ENCODE measurements at places on chromosomes 11 and 22. TPM values are rescaled to one million over a fixed set of nuclear protein-coding genes. Genes with fewer than 3 reads are reported as not detected.
A peak's percentile ranks its signal among the peaks of the same experiment; 100 is the strongest.

GRCh38 chr11:25860677-25861450 lies 471.1 kb upstream of the ANO3 start:
- DNase-seq: no peak

- peak; percentile 56 for DNase-seq
Observed at GRCh38 chr22:24402460-24403192, 24.8 kb upstream of the ADORA2A start.

KDM2A gene
- 135 TPM for total RNA-seq

DNA sequence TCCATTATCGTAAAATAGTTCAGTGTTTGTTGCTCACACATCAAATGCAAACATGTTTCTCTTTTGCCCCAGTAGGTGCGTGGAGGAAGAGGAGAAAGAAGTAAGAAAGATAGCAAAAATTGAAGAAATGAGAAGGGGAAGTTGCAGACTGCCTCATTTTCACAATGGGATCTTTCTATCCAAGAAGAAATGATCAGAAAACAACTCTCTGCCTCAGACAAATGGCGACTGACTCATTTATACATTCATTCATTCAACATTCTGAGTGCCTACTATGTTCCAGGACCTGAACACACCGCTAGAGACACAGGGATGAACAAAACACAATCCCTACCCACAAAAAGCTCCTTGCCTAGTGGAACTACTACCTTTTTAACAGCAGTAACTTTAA lies 367 bp downstream of the HPS5 start:
- no peak for DNase-seq

OR8B8 gene
- total RNA-seq: not detected

DNA sequence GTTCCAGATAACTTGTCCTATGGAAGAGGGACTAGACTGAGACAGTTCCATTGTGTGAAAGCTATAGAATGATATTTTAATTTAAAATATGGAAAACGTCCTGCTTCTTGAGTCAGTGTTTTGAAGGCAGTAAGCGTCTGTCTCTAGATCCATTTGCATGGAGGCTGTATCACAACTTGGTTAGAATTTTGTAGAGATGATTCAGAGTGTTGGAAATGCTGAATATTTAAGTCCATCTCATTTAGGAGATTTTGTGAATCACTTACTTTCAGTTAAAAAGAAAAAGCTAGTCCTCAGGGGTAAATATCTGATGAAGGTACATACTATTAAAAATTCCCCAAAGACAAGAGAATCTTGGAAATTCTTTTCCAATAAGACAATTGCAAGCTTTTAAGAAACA lies 72.7 kb downstream of the FANCF start:
- no peak for DNase-seq

- DNase-seq: no peak
Observed at GRCh38 chr22:26066534-26066933, 102.7 kb upstream of the SEZ6L start.

- no peak for DNase-seq
Observed at GRCh38 chr22:22698263-22698750, 53.9 kb downstream of the GGTLC2 start.

GRCh38 chr11:14342906-14343305 lies 16.1 kb downstream of the RRAS2 start:
- DNase-seq: no peak

DNA sequence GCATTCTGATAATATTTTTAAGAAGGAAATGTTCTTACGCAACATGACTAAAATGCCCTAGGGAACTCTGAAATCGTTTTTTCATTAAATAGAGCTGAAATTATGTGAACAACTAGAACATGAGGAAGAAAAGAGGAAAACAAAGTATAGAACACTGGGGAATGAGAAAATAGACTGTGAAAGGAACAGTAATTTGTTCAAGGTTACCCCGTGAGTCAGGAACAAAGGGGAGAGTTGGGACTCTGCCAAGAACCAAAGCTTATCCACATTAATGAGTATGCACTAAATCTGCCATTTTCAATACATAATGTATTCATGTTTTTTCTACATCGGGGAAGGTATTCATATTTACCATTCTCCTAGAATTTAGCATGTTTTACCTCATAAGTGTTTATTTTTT lies 961.8 kb upstream of the CCDC90B start:
- DNase-seq: no peak

GRCh38 chr22:31218565-31219262 lies 6.6 kb downstream of the LIMK2 start:
- DNase-seq: no peak

- DNase-seq: no peak
Observed at GRCh38 chr22:40451210-40451609, 80.8 kb downstream of the SGSM3 start.

DNA sequence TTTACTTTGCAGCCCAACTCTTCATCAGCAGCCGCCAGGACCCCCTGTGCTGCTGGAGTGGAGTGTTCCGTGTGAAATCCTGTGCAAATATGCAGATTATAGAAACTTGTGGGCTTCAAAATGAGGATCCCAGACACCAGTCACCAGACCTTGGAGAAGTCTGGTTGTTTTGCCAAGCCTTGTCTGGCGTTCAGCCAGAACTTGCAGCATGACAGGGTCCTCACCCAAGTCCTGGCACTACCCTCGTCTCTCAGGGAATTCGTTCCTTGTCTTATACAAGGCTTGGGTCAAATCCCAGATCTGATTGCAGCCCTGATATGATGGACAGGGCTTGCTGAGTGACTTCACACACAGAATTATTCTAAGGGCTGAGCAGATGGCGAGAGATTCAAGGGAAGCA lies 18.9 kb downstream of the SHISAL1 start:
- no peak for DNase-seq
